NCI-H460 (cell line): ENCODE measurements at places on chromosomes 5 and 9. TPM values are rescaled to one million over a fixed set of nuclear protein-coding genes. Genes with fewer than 3 reads are reported as not detected.

SLC22A4 gene
- total RNA-seq = 4.3 and 5.6 TPM in 2 replicates

GRCh38 chr5:58871648-58872242 is 288.9 kb downstream of the RAB3C start:
- DNase-seq = peak; percentile 64

DNA sequence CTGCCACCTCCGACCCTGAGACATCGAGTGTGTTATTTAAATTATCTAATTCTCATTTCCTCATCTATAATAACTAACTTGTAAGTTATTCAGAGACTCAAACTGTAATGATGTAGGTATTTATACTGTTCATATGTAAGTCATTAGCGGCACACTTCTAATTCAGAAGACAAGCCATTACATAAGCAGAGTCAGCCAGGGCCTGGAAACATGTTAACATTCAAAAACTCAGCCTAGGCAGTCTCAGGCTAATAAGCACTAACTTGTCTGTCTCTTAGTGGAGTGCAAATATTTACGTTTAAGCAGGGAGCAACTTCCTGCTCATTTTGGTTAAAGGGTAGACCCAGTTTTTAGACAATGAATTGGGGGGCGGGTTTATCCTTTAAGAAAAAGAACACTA is 598.4 kb downstream of the ACTL7B start:
- no peak for DNase-seq

PCDHB10 gene
- total RNA-seq = 0.35 and 0.72 TPM in 2 replicates

DNA sequence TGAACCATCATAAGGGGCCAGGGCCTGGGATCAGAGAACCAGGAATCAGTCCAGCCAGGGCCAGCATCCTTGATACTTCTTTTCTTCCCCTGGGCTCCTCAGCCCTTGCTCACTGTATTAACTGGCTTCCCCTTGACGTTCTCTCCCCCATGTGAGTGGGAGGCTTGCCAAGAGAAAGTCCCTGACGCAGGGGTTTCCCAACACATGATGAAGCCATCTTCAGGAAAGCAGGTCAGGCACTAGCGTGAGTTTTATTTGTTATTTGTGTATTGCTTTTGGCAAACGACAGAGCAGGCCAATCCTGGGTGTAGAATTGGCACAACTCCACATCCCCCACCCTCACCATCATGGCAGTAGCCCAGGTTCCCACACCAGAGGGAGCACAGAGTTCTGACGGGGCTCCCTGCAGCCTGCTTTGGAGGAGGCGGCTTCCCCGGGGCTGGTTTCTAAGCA is 165.5 kb upstream of the NFIL3 start:
- DNase-seq = no peak

DNA sequence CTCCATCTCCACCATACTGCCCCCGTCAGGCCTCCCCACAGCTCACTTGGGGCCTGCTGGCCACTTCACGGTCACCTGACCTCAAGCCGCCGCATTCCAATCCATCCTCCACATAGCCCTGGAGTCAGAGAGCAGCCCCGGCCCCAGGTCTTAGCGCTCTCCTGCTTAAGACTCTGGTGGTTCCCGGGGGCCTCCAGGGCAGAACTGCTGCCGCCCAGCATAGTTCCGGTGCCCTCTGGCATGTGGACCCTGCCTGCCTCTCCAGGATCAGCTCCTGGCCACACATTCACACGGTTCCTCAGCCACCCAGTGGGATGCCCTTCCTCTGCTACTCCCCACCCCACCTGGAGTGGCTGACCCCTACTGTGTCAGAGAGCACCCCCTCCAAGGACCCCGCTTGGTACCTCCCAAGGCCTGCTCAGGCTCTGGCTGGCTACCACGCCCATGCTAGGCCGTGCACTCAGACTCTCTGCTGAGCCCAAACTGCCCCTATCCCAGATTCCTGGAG is 8.7 kb downstream of the PHYKPL start:
- no peak for DNase-seq

SNCB gene
- 0.10 TPM in 1 of 2 replicates, not detected in the other for total RNA-seq

GRCh38 chr9:7570107-7570720 is 229.4 kb downstream of the DMAC1 start:
- peak; percentile 58 for DNase-seq

DNA sequence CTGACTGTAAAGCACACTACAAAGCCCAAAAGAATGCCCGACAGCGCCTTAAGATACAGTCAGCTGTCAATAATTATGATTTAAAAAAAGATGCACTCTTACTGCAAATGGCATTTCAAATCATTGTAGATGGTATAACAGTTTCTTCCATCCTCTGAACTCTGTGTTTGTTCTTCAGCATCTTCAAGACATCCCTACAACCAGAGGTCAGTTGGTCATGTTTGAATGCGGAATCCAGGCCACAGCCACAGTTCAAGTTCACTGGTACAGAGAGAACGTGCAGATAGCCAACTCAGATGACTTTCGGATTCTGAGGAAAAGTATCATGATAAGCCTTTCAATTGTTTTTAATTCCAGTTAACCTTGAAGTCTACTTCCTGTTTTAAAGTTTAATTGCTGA is 8.7 kb upstream of the MYOT start:
- DNase-seq = no peak
